ENCODE measurements at places on chromosomes 7 and 10.

- DNase-seq = no peak
Measured at GRCh38 chr7:12550956-12551355, 19.6 kb upstream of the SCIN start.

DNA sequence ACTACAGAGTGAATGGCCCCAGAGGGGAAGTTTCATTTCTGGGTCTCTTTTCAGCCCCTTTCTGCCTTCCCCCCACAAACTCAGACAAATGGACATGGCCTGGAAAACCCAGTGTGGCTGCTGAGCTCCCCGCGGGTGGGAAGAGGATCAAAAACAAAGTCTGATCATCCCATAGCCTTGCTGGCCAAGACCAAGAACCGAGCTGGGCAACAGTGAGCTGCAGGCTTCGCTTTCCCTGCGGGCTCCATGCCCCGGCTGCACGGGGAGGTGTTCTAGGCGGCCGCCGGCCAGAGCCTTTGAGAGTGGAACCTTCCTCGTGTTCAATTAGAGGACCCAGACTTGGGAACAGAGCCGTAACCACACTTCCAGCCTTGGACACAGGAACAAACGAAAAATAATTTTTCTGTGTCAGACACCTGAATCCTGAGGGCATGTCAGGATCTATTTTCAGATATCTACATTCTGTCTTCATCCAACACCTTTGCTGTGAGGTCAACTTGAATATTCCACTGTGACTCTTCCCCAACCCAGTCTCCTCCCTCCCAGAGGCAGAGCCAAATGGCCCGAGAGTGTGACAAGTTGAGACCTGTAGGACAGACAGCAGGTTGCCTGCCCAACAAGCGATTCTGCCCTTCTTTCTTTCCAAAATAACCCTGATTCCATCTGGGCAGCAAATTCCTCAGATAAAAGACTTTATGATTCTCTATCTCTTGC, 26.0 kb downstream of the WDR86 start:
- no peak for DNase-seq

GRCh38 chr7:100745184-100745583, 11.8 kb downstream of the ZAN start:
- DNase-seq = no peak

DNA sequence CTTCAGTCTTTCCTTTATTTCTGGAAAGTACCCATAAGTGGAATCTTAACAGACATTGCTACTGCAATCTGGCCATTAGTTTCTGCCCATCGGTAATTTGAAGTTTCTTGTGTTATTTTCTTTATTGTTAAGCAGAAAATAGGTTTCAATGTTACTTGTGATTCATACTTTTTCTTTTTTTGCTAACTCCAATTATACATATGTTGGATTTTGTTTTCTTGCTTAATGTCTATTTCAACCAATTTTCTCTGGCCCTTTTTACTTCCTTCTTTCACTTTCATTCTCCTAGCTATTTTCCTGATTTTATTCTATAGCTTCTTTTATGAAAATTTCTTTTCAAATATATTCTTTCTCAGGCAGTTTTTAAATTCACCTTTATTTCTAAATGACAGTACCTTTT, 457.4 kb downstream of the TCERG1L start:
- no peak for DNase-seq
